ENCODE measurements at places on chromosomes 3 and 15.

- DNase-seq: no peak
These were observed 46.2 kb upstream of the FOXP1 start for GRCh38 chr3:71629711-71630110.

GRCh38 chr15:24880663-24881062 is 74.1 kb upstream of the SNRPN start:
- DNase-seq: no peak

- no peak for DNase-seq
These were observed 1003.2 kb downstream of the ROBO1 start for GRCh38 chr3:78764634-78765033.

- no peak for DNase-seq
These were observed 119.5 kb downstream of the STAG1 start for GRCh38 chr3:136632625-136633081.

GRCh38 chr3:174268586-174268985 is 590.5 kb upstream of the NAALADL2 start:
- no peak for DNase-seq

- DNase-seq: no peak
These were observed 89.1 kb downstream of the ABHD5 start for GRCh38 chr3:43779850-43780249.

GRCh38 chr3:186600896-186601295 is 12.0 kb upstream of the AHSG start:
- DNase-seq: no peak

- no peak for DNase-seq
These were observed 113.2 kb downstream of the MBNL1 start for GRCh38 chr3:152381881-152382295.

- no peak for DNase-seq
These were observed 26.7 kb upstream of the TMEM158 start for GRCh38 chr3:45252826-45253225.

DNA sequence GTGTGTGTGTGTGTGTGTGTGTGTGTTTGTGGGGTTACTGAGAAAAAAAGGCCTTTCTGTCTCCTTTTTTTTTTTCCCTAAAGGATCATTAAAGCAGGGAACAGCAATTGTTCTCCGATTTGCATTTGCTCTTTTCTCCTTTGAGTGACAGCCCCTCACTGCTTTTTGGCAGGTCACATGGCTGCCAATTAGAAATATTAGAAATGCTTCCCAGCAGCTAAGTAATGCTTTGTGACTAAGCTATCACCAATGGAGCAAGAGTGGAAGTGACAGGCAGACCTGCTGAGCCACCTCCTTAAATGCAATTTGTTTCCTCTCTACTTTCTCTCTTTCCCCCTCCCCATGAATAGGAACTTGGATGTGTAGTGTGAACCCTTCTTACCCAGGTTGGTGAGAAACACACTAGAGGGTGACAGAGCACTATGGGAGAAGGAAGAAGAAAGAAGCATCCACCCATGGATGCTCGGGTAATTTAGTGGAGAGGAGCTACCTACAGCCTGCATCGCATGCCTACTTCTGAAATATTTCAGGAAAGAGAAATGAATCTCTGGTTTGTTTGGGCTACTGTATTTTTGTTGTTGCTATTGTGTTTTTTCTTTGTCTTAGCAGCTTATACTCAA is 165.2 kb upstream of the PDZRN3 start:
- DNase-seq: no peak

DNA sequence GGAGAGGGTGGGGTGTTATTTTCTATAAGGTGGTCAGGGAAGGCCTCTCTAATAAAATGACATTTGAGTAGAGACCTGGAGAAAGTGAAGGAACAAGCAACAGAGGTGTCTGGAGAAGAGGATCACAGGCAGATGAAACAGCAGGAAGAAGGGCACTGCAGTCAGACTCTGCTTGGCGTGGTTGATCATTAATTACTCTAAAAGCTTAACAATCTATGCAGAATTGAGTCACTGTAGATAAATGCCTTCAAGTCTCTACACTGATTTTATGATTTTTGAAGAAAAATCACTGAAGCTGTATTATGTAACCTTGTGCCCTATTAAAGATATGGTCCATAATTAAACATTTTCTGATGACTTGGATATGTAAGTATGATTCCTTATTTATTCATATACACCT is 114.2 kb downstream of the TNIK start:
- DNase-seq: no peak

All from cardiac septum (tissue), 1 donor.